ENCODE measurements at places on chromosomes 3 and 15. TPM values are rescaled to one million over a fixed set of nuclear protein-coding genes. Genes with fewer than 3 reads are reported as not detected.

- peak; percentile 51 for DNase-seq
Measured at GRCh38 chr3:60080648-60081047, 1030.8 kb upstream of the CFAP20DC start.

DNA sequence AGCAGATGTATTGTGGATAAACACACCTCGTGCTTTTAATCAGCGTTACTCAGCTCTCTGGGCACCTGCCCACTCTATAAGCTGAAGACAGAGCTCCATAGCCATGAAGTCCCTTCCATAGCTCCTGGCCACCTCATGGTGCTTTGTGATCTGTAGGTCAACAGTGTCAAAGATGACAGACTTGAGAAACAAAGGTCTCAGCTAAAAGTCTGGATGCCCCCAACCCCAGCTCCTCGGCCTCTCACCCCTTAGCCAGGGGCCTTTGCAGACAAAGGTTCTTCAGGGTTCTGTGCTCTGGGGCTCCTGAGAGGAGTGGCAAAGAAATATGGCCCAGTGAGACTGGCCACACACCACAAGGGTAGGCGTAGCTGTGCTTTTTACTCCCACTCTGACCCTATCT, 168.6 kb downstream of the KLF13 start:
- DNase-seq = no peak

Gene GOLGA6L22
- total RNA-seq = not detected

DNA sequence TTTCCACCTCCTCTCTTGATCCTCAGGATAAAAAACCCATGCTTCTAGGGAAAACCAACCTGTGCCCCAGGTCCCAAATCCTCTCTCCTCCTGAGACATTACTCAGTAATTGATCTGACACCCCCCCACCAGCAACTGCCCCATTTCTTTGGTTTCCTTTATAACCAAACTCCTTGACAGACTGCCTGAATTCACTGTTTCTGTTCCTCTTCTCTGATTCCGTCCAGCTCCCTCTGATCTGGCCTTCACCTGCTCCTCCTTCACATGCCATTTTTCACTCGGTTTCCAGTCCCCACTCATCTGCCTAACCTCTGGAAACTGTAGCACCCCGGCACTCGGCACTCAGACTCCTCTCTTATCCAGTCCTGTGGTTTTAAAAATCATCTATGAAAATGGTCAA, 2.1 kb downstream of the CCDC51 start:
- no peak for DNase-seq

Gene TRPM1
- total RNA-seq = not detected

DNA sequence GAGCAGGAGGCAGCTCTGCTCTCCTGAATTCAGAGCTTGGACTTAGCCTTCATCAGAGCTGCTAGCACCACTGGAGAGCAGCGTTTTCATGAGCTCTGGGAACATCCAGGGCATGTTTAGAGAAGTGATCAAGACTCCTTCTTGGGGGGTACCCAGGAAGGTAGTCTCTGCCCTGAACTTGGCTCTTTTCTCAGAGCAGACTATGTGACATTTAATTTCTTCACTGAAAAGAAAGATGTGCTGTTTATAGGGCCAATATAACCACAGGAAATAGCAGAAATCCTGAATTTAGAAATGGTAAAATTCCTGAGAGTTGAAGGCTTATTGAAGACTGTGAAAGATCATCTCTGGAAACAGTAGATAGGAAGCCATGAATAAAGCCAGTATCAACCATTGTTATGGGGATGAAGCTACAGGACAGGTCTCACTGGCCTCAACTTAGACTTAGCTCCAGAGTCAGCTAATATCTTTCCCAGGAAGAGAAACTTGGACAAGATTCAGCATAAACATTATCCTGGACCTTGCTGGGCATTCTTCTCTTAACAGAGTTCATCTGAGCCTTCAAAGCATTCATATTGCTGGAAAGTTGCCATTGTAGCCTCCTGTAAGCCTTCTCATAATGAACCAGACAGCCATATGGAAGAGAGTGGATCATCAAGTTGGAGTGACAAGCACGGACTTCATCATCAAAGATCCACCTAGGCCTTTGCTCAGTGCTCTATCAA, 386.6 kb upstream of the THBS1 start:
- no peak for DNase-seq

DNA sequence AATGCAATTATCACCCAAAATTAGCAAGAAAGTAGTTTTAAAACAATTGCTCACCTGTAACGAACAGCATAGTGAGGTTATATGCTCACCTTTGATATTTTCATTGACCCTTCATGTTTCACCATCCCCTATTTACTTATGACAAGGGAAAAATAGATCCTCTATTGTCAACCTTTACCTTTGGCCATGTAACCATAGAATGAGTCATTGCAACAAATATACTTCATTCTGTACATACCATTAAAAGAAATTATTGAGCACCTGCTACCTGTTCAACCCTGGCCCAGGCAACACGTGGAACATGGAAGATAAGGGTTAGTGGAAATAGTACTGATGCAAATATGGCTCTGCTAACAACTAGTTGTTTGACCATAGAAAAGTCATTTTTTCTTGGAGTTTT, 20.2 kb downstream of the LSAMP start:
- DNase-seq = no peak

Gene PAQR5
- not detected for total RNA-seq

DNA sequence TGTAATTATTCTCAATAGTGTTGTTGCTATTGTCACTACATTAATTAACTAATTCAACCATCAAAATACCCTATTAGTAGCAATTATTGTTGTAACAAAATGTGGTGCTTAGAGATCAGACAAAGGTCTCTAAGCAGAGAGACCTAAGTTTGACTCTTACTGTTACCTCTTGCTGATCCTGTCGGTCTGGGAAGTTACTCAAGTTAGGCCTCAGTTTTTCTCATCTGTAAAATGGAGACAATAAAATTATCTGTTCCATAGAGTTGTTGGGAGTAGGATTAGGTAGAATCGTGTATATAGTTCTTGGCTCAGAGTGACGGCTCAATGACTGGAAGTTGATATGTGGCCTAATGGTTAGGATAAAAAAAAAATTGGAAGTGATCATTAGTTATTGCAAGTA, 69.8 kb upstream of the ARL8B start:
- DNase-seq = no peak

DNA sequence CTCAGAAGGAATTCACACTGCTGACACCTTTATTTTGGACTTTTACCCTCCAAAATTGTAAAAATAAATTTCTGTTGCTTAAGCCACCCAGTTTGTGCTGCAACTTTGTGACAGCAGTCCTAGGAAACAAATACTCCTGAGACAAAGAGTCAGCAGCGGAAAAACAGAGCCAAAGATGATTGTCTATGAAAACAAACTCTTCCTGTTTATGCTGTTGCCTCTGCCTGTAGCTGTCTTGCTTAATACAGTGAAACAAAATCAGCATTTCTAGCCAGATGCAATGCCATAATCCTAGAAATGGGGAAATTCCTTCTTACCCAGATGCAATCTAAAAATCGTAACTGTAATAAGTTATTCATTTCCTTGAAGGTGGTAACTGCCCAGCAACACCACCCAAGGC, 387.5 kb upstream of the ATP11B start:
- DNase-seq = no peak

GRCh38 chr3:130316169-130316568, 29.3 kb upstream of the COL6A5 start:
- no peak for DNase-seq

GRCh38 chr3:141844108-141844507, 32.3 kb upstream of the ATP1B3 start:
- no peak for DNase-seq

Gene ERC2
- 0.35 TPM for total RNA-seq

DNA sequence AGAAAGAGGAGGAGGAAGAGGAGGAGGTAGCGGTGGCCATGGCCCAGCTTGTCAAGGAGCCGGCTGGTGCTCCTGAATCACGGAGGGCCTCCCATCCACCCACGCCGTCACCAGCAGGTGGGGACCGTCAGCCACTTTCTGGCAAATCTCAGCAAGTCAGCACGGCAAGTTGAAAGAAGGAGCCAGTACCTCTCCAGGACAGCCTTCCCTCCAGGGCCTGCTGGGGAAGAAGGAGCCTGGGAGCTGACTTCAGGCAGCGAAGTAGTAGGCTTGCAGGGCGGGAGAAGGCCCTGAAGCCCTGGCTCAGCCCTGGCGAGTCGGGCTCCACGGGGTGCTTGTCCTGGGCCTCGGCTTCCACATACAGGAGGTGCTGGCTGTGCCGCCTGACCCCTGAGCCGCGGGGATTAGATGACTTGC, 99.2 kb upstream of the TRPM1 start:
- DNase-seq = peak; percentile 71

Gene PARL
- 77.3 TPM for total RNA-seq

Gene NRROS
- total RNA-seq = 15.2 TPM

DNA sequence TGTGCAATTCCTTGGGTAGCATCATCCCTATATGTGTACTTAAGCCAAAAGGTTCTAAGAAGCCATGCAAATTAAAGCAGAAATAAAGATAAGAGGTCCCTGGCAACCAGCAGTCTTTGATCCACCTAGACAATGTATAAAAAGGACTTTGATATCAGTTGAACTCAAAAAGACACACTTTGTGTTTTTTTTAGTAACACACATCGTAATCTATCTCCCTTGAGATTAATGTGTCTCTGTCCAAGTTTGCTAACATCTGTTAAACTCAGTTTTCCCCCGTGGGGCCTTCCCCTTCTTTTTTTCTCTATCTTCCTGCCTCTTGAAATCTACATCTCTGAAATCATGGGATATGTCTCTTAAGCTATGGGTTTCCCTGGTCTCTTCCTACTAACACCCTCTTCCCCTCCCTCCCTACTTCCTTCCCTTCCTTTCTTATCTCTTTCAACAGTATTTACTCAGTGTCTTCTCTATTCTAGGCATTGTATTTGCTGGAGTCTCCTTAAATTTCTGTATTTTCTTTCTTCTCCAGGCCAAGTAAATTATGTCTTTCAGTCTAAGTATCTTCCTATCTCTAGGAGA, 27.7 kb downstream of the ALDH1A2 start:
- no peak for DNase-seq

DNA sequence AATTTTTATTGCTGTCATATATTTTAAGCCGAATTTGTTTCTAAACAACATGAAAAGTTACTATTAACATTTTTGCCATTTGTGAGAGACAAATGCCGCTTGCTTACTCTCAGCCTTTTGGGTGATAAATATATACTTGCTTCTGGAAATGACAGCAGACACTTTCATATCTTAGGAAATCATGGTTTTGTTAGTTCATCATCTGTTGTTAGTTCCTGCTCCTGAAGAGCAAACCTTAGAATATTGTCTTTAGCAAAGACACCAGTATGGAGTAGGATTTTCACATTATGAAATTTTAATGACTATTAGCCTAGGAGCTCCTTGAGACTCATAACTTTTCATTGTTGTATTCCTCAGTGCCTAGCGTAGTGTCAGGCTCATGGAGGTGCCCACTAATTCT, 36.0 kb downstream of the RAB8B start:
- no peak for DNase-seq

DNA sequence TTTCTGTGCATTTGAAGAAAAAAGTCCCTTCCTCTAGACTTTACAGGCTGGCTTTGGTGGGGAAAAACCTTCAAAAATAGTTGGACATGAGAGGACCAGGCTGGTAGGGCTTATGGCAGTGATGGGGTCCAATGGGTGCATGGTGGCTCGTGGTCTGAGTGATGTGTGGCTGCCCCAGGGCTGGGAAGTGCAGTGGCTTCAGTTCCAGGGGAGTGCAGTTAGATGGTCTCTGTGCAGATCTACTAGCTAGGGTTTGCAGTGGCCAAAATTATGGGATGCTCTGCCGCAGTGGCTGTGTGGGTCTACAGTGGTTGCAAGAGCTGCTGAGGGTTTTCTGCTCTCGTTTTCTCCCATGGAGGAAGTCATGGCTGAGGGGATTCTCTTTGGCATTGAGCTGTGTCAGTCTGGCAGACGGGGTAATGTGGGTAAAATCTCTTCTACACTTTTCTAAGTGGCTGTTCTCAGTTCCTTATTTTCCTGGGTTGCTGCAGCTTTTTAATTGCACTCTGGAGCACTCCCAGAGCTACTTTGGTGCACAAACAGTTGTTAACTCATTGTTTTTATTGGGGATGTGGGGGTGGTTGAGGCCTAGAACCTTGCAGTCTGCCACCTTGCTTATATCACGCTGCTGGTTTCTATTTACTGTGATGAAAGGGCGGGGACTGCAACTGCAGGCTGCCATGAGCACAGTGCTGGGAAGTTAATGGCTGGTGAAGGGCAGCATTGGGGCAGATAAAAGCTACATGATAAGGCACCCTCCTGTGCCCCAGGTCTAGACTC, 1324.6 kb downstream of the NSUN3 start:
- no peak for DNase-seq

Gene DENND6A
- 22.5 TPM for total RNA-seq

DNA sequence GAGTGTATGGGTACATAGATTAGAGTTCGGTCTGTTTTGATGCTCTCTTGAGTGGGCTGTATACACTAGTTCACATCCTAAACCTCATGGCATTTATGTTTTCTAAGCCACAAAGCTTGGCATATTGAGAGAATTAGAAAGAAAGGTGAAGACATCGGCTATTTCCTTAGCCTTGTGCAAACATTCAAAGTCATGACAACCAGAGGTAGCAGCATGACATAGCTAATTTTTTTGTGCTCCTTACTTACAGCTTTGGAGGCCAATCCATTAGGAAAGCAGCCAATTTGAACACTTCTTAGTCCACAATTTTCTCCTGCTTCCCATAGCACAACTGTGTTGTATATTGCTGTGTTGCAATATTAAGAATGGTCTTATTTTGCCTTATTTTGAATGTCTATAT, 21.5 kb upstream of the AADAC start:
- DNase-seq = no peak

DNA sequence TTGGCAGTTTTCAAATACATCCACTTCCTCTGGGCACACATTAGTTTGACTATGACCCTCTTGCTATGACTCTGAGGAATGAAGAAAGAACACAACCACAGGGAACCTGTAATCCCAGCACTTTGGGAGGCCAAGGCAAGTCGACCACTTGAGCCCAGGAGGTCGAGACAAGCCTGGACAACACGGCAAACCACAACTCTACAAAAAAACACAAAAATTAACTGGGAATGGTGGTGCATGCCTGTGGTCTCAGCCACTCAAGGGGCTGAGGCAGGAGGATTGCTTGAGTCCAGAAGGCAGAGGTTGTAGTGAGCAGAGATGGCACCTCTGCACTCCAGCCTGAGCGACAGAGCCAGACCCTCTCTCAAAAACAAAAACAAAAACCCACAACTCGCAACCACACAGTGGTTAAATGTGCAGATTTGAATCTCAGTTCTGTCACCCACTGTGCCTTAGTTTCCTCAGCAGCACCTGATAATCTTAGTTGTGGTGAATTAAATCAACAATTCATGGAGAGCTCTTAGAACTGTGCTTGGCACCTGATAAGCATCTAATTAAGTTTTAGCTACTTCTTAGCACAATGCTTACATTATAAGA, 65.7 kb downstream of the MYLK start:
- DNase-seq = no peak

Gene TEX55
- not detected for total RNA-seq

DNA sequence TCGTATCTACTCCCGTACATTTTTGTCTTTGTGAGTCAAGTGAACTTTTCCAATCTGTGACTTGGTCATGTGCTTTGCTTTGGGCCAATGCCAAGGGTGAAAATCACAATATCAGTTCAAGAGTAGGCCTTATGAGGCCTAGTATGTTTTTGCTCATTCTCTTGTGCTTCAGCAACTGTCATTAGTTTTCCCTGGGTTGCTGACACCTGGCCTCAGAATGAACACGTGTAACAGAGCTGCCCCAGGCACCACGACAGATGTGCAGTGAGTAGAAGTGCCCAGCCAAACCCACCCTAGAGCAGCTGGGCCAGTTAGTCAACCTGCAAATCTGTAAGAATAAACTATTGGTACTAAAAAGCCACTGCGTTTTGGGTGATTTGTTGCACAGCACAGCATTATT, 460.3 kb upstream of the WNT5A start:
- no peak for DNase-seq

GRCh38 chr3:65869798-65870197, 168.9 kb downstream of the MAGI1 start:
- DNase-seq = no peak

Data from activated T-cell treated with anti-CD3 and anti-CD28 coated beads, Interleukin-2, amount 50 U/mL, for 72 hours (primary cell).